Right cardiac atrium (tissue), 5 donors: ENCODE measurements at places on chromosomes 16 and 17. TPM values are rescaled to one million over a fixed set of nuclear protein-coding genes. Genes with fewer than 3 reads are reported as not detected.

Gene CIITA
- polyA plus RNA-seq: 7.3 TPM

Gene CDRT15L2
- not detected for polyA plus RNA-seq

Gene ZNF205
- 10.9 TPM for polyA plus RNA-seq

Gene TBC1D28
- polyA plus RNA-seq: not detected

Gene CTRB1
- polyA plus RNA-seq: 0.27 TPM

Gene DYNLRB2
- polyA plus RNA-seq: not detected

Gene INCA1
- 5.0 TPM for polyA plus RNA-seq
